Upper lobe of left lung (tissue), 6 donors: ENCODE measurements at places on chromosomes 2 and 18. TPM values are rescaled to one million over a fixed set of nuclear protein-coding genes. Genes with fewer than 3 reads are reported as not detected.

The TGFA gene
- 7.2 TPM for total RNA-seq

The TLX2 gene
- 0.26 TPM for total RNA-seq

The CD302 gene
- total RNA-seq: 36.7 TPM

The C2orf15 gene
- total RNA-seq: 1.5 TPM

The SGPP2 gene
- total RNA-seq: 17.2 TPM

The DNAJC5G gene
- not detected for total RNA-seq

The OR6B2 gene
- total RNA-seq: not detected

The CDH7 gene
- total RNA-seq: 0.13 TPM

The STRN gene
- 16.8 TPM for total RNA-seq

The HOXD4 gene
- total RNA-seq: not detected

The GPR45 gene
- not detected for total RNA-seq

The PAX8 gene
- 2.1 TPM for total RNA-seq

The CERKL gene
- total RNA-seq: not detected

The SCN7A gene
- 99.9 TPM for total RNA-seq

The PDE1A gene
- total RNA-seq: 0.67 TPM

The TUBB8B gene
- total RNA-seq: 1.4 TPM

The METTL8 gene
- total RNA-seq: 12.5 TPM

The PGAP1 gene
- 8.6 TPM for total RNA-seq

The SERPINB3 gene
- total RNA-seq: not detected

The TMEM200C gene
- total RNA-seq: not detected

The C1QL2 gene
- not detected for total RNA-seq

The C2orf81 gene
- total RNA-seq: 7.4 TPM

The YPEL5 gene
- 51.9 TPM for total RNA-seq
